ENCODE measurements at places on chromosomes 11 and 22.

GRCh38 chr11:94020777-94021481 is at the start of gene HEPHL1:
HEPHL1 (plus strand) TSS chr11:94021354; CDS start chr11:94021369, 15 bp downstream.
- no peak for DNase-seq

- DNase-seq, result no peak
Measured at GRCh38 chr11:121463689-121464335, 11.0 kb upstream of the SORL1-AS1 start.

DNA sequence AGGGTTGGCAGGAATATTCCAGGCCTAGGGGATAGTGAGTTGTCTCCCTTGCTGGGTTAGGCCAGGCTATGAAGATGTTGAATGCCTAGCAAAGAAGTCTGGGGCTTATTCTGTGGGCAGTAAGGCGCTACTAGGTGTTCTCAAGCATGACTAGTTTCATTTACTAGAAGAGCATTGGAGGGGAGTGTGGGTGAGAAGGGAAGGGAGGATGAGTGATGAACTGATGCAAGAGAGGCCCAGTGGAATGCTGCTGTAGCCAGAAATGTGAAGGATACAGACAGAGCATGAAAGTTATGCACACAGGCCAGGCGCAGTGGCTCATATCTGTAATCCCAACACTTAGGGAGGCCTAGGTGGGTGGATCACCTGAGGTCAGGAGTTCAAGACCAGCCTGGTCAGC is 33.5 kb downstream of the POU2F3 start:
- no peak for DNase-seq

GRCh38 chr22:22068657-22069056 is 86.1 kb upstream of the TOP3B start:
- no peak for DNase-seq
